Breast epithelium (tissue), 4 donors: ENCODE measurements at places on chromosomes 5 and 9.

DNA sequence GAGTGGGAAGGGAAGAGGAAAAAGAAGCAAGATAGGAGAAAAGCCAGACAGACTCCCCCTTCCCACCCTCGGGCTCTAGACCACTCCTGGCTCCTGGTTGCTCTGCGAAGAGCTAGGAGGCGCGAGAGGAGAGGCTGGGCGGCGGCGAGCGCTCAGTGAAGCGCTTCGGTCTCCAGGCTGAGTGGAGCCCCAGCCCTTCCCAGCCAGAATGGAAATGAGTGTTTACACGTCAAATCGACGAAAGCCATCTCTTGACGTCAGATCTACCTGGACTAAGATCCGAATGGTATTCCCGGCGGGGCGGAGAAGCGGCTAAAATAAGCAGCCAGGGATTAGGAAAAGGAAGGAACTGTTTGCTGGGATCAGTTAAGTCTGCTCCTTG, at the start of gene PCSK1:
PCSK1 (minus strand) TSS at position 183 of the 382 bp plus-strand sequence. CDS start 206 bp downstream, outside the sequence.
- DNase-seq, result no peak

GRCh38 chr5:76807296-76807695, 11.5 kb upstream of the F2RL1 start:
- DNase-seq, result no peak

DNA sequence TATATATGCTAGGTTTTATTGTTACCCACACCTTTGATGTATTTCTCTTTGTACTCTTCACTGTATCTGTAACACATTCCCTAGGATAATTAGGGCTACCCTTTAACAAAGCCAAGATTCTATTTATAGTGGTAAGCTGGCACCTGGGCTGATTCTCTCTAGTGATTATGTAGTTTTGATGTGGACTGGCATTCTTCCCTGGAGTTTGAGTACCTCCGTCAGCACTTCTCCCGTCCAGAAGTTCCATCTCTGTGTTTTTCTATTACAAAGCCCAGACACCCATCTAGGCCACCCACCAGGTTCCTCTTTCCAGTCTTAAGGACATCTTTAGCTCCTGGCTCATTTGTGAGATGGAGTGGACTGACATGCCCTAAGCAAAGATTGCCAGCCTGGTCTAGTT, 55.9 kb upstream of the CDKN2B start:
- DNase-seq, result no peak

- no peak for DNase-seq
Observed at GRCh38 chr5:180391276-180391675, 38.1 kb upstream of the GFPT2 start.

DNA sequence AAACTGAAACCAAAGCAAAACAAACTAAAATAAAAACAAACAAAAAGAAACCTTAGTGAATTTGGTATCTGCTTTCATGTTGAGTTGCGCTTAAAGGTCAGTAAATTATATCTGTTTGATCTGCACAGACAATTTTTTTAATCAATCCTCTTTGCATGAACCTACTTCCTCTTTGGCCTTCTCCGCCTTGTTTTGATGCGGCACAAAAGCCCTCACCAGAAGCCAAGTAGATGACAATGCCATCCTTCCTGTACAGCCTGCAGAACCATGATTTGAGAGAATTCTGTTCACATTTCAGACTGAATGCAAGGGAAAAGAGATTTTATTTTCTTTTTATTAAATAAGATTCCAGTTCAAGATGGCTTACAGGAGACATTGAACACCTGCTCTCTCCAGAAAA, 473.6 kb upstream of the FTMT start:
- no peak for DNase-seq
